Activated T-helper 9 cell treated with anti-CD3 and anti-CD28 coated beads, Interleukin-2, amount 50 U/mL, for 16 hours (primary cell): ENCODE measurements at places on chromosomes 16 and 17.

DNA sequence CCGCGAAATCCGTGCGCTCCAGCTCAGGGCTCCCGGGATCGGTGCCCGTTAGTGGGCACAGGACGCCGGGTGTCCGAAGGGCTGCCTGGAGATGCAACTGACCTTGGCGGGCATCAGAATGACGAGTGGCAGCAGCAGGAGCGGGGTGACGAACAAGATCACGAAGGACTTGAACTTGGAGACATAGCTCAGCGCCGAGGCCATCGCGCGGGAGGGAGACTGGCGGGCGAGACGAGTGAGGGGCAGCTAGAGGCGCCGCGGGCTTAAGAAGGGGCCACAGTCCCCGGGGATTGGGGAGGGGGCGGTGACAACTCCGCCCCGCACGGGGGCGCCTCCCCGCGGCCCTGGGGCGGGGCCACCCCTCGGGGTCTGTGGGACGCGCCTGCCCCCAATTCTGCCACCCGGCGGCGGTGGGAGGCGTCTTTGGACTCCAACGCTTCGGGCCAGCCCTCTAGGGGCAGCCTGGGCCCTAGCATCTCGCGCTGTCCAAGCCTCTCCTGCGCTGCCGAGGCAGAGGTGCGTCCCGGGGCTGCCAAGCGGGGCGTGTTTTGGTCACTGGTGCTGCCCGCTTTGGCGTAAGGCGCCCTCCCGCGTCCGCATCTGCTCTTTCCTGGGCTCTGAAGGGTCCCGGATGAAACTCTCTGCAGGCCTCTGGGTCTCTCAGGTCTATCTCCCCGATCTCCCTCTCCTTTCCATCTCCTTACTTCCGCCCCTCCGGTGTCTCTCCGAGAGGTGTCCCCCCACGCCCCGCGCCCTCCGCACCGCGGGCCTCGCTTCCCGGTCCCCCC lies at the start of gene SLC13A5:
TSS of gene SLC13A5 (minus strand) at position 240 of the 788 bp plus-strand sequence. CDS start at position 204, 36 bp downstream.
- DNase-seq, result no peak

DNA sequence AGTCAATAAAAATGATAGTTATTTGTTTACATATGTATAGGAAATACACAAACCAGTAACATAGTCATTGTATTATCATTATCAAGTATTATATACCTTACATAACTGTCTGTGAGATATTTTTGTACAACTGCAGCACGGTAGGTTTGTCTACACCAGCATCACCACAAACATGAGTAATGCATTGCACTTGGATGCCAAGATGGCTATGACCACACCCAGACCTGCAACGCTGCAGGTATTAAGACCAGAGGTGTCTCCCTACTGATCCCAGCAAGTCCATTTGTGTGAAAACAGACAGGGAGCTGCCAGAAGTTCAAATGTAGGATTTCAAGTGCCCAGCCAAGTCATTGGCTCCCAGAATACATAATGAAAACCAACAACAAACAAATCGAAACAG lies 34.2 kb upstream of the NOS2 start:
- DNase-seq, result no peak

GRCh38 chr16:2027024-2028010 lies 615 bp downstream of the NHERF2 start:
- DNase-seq, result no peak

GRCh38 chr17:17139972-17140589 lies 66.1 kb downstream of the PLD6 start:
- no peak for DNase-seq

DNA sequence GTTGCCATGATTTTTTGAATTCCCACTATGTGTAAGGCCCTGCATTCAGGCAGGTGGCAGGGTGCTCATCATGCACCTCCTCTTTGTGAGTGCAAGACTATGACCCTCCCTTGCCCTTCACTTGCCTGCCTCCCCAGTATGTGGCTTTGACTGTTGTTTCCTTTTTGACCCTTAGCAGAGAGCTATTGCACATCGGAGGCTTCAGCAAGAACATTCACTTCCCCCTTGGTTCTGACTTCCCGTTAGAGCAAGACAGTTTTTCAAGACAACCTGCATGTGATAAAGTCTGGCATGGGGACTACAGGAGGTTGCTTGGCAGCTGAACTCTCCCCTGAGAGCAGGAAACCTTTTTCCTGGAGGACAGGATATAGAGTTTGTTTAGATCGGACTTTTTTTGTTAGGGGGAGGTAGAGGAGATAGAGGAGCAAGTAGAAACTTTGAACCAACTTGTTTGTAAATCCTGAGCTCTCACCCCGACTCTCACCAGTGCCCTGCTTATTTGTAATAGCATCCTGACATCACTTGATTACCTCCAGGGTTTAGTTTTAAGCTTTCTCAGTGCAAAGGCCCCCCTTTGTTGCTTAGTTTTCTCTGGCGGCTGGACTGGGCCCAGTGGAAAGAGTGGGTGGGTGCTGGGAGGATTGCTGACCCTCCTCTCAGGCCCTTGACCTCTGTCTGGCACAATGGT lies 34.3 kb downstream of the LIMD2 start:
- DNase-seq, result no peak

DNA sequence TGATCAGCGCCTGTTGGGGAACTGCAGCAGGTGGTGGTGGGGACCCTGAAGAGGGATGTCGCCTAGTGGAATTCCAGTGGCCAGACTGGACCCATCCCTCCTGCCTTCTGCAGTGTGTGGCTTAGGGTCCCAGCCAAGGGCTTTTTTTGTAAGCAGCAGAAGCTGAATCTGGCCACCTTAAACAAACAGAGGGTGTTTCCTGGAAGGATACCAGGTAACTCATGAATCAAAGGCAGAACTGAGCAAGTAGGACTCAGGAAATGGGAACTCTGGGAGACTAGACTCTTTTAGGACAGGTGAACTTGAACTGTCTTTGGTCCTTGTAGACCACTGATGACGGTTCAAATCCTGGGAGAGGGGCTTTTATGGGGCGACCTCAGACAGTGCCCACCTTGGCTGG lies 124.0 kb downstream of the ABCC6 start:
- no peak for DNase-seq

DNA sequence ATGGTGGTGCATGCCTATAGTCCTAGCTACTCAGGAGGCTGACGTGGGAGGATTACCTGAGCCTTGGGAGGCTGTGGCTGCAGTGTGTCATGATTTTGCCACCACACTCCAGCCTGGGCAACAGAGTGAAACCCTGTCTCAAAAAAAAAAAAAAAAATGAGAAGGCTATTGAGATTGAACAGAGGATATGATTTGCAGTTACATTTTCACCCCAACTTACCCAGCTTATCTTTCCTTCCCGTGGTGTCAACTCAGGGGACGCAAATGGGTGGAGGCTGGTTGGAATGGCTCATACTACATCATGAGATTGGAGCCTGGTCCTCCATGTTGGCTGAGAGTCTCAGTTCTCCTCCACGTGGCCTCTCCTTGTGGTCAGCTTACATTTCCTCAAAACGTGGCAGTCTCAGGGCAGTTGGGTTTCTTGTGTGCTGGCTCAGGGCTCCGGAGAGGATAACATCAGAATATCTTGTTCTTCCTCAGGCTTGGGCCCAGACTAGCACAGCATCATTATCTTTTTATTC lies 17.2 kb upstream of the NSMCE1 start:
- DNase-seq, result no peak

- no peak for DNase-seq
These were observed 13.7 kb downstream of the ZNRF1 start for GRCh38 chr16:75012380-75013081.

GRCh38 chr17:40658396-40658795 lies 6.6 kb downstream of the KRT222 start:
- DNase-seq, result no peak

GRCh38 chr17:17532991-17533390 lies 36.8 kb upstream of the RASD1 start:
- DNase-seq, result no peak

DNA sequence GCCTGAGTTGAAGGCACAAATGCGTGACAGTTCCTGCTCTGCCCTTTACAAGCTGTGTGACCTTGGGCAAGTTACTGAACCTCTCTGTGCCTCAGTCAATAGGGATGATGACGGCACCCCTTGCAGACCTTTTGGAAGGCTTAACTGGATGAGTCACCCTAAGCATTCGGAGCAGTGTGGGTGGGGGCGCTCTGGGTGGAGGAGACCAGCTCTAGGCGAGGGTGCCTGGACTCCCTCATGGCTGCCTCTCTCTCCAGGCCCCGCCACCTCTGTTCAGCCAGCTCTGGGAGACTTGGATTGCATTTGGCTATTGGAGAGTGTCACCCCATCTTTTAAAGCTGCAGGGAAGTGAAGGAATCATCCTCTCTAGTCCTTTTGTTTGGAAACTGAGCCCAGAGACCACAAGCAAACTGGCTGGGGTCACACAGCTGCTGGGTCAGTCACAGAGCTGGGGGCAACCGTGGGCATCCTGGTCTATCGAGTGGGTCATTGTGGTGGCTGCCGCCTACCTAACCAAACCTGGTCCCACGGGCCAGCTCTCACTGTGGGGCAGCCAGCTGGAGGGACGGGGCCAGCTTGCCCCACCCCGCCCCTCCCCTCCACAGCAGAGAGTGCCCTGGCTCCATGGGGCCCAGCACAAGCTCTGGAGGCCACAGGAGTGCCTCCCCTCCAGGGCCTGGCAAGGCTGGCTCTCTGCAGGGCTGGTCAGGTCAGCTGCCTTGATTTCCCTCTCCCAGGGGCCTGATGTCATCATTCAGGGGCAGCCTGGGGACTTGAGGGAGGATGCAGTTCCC lies 20.2 kb upstream of the GSE1 start:
- no peak for DNase-seq

GRCh38 chr16:56623637-56624036 lies 1.9 kb upstream of the MT1E start:
- DNase-seq, result no peak

DNA sequence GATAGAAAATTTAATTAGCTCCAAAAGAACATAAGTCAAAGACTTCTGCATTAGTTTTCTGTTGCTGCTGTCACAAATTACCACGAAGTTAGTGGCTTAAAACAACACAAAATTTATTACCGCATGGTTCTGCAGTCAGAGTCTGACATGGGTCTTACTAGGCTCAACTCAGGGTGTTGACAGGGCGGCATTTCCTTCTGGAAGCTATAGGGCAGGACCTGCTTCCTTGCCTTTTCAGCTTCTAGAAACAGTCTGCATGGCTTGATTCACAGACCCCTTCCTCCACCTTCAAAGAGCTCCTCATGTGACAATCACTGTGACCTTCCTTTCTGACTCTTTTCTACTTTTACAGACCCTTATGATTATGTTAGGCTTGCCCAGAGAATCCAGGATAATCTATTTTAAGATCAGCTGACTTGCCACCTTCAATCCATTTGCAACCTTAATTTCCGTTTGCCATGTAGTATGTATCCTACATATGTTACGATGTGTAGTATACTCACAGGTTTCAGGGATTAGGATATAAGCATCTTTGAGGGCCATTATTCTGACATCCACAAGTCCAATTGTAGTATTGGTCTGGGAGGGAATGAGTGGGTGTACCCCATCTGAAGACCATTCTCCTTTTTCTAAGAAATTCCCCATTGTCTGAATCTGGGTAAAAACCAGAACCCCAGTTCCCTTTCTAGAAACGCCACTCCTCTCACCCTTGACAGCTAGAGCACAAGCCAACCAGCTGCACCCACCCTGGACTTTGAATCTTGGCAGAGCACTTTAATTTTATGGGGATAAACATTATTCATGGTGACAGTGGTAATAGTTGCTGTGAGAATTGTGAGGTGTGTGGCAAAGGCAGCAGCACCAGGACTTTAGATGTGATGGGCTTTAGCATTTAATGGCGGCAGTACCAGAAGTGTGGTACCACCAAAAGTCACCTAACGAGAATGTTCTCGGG lies 265.5 kb downstream of the KCNJ2 start:
- no peak for DNase-seq

GRCh38 chr17:78896091-78896833 lies 6.7 kb downstream of the CEP295NL start:
- no peak for DNase-seq

GRCh38 chr17:57726213-57726790 lies 18.8 kb downstream of the CCDC182 start:
- no peak for DNase-seq

GRCh38 chr17:50118076-50118827 lies 11.7 kb downstream of the SAMD14 start:
- no peak for DNase-seq

DNA sequence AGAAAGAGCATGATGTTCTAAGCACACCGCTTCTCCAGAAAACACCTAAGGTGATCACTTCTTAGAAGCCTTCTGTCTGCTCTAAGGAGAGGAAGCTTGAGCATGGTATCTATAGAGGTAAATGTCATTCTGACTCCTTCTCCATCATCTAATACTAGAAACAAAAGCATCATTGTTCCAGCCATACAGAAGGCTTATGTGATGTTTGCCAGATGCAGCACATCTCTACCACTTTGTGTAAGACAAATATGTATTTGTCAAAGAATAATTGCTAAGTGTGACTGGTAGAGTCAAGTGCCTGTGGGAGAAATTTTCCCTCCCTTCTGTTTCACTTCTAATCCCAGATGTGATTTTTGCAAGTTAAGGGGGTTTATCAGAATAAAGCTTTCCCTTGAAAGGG lies 217.1 kb downstream of the HS3ST3A1 start:
- DNase-seq, result no peak

DNA sequence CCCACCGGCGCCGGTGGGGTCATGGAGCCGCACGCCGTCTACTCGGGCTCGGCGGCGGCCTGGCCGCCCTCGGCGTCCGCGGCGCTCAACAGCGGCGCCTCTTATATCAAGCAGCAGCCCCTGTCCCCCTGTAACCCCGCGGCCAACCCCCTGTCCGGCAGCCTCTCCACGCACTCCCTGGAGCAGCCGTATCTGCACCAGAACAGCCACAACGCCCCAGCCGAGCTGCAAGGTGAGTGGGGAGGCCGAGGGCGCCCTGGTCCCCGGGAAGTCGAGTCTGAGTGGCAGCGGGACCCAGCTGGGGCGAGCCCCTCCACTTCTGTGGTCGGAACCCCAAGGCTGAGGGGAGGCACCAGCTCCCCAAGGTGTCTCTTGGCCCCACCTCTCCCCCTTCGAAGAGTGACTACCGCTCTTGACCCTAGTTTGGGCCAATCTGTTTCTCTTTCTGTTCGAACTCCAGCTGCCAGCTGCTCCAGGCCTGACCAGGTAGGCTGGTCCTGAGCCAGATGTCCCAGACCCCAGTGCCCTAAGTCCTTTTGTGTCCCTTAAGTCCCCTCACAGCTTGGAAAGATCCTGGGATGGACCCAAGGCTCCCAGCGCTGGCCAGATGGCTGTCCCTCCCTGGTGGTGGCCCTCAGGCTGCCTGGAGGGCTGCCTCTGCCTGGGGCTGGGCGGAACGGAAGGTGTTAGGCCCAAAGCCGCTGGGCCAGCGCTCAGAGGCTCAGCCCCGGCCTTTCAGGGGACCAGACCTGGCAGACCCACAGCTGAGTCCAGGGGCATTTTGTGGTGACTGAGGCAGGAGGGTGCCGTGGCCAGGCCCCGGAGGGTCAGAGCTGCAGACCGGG lies 1.2 kb downstream of the FOXF1 start:
- no peak for DNase-seq
